ENCODE measurements at places on chromosomes 4 and X. TPM values are rescaled to one million over a fixed set of nuclear protein-coding genes. Genes with fewer than 3 reads are reported as not detected.

SULT1E1 gene
- 41.4 TPM for total RNA-seq

- H3K27me3 ChIP-seq: no peaks in the 10 kb centered on the region
Measured at GRCh38 chr4:105022811-105023667, 123.6 kb upstream of the TET2 start.

SYTL4 gene
- total RNA-seq: 9.0 TPM

BMP2K gene
- total RNA-seq: 54.6 TPM

GRCh38 chr4:6719611-6720179 is 3.7 kb downstream of the BLOC1S4 start:
- H3K4me1 ChIP-seq: peaks cover 30% of the 10 kb centered on the region
- no peak for DNase-seq
- no peak overlapping the region for H3K27ac ChIP-seq
- peaks cover 8% of the 10 kb centered on the region for H3K36me3 ChIP-seq
- no peak overlapping the region for H3K4me3 ChIP-seq
- no peaks in the 10 kb centered on the region for H3K27me3 ChIP-seq

GRCh38 chr4:162131256-162131655 is 32.5 kb downstream of the FSTL5 start:
- DNase-seq: no peak
- H3K4me1 ChIP-seq: no peaks in the 10 kb centered on the region
- H3K27me3 ChIP-seq: no peaks in the 10 kb centered on the region
- H3K36me3 ChIP-seq: no peaks in the 10 kb centered on the region
- H3K27ac ChIP-seq: no peak overlapping the region
- no peak overlapping the region for H3K4me3 ChIP-seq

DNA sequence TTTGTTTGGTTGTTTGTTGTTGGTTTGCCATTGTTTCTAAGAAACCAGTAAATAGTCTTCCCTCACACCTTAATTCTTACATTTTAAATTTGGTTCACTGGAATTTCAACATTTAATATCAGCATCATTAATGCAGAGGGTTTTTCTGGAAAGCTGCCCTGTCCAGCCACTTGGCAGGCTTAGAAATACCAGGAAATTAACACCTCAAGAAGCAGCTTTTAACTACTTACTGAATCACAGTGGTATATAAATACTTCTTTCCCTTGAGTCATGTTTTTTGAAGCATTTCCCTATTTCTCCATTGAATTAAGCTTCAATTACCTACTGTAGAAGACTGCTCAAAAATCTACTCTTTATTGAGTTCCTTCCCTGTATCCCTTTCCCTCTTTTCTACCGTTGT is 1221.1 kb upstream of the ADGRL3 start:
- H3K4me1 ChIP-seq: no peaks in the 10 kb centered on the region
- no peaks in the 10 kb centered on the region for H3K36me3 ChIP-seq
- peak; percentile 3 for DNase-seq
- H3K27ac ChIP-seq: no peak overlapping the region
- no peaks in the 10 kb centered on the region for H3K27me3 ChIP-seq
